ENCODE measurements at places on chromosomes 4 and X.

- no peak for DNase-seq
Measured at GRCh38 chrX:7069556-7069955, 78.0 kb upstream of the STS start.

DNA sequence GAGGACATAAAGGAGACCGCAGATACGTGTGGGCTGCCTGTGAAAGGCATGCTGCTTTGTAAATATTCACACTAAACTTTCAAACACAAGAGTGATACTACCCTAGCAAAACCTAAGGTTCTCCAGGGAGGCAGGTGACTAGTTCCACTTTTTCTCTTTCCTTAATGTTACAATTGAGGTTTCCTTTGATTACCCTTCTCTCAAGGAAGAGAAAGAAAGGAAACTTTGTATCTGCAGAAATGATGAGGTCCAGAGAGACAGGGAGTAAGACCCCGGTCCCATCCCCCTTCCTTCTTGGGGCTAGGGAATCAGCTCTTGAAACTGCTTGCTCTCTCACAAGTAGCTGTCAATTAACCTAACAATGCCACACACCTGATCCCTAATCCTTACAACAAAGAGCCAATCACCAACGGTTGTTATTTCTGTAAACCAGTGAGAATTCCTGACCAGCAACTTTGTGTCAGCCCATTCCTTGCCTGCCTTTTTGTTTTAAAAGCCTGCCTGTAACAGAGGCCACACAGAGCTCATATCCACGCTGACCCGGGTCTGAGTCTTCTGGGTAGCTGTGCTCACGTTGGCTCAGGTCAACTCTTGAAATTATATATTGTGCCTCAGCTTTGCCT is 754.8 kb upstream of the FRG1 start:
- no peak for DNase-seq

DNA sequence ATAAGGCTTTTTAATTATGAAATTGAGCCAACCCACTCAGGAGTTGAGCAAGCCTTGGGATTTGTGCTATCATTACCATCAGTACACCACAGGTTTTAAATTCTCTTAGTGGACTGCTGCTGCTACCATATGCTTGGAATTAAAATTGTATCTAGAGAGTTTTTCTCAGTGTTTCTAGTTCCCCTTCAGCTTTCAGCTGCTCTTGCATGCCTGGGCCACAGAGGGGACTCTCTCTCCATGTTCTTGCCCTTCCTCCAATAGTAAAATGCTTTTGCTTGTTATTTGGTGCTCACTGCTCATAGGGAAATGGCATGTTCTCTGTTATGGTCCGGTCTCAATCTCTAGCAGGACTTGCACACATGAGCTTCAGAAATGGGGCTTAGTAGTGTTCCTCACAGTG is 101.9 kb downstream of the IGSF1 start:
- DNase-seq = no peak

DNA sequence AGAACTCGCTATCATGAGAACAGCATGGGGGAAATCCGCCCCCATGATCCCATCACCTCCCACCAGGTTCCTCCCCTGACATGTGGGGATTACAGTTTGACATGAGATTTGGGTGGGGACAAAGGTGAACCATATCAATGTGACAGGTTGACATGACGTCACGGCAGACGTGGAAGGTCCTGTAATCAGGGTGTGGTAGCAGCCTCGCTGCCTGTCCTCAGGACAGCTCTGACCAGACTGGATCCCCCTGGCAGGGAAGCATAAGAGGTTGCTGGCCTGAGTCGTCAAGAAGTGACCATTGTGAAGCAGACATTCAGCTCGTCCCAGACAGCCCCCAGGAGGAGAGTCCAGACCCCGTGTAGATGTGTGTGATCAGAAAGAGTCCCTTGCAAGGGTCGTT is 104.6 kb downstream of the TNIP2 start:
- DNase-seq = no peak

DNA sequence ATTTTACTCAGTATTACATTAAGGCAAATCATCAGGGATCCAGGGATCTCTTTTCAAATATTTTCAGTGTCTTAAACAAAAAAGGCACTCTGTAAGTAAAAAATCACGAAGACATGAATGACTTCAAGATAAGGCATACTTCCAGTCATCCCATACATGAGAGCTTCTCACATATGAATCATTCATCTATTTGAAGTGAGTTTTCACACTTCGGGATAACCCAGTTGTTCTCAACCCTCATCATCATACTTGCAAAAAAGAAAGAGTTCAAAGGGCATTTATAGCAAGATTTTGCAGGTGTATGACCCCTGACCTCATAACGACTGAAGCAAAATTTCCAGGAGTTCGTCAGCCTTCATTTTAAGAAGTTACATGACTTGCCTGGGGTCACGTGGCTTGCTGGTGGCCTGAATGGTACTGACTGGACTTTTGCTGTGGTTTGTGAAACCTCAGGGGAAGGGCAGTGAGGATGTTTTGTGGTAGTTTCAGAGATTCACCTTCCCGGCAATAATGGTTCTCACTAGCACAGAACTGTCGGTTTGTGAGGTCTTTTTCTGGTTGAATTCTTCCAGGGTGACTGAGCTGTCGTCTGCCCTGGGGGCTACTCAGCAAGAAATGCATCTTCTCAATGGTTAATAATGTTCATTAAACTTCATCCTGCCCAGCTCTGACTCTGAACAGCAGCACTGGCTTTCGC is 115.8 kb upstream of the SHISA3 start:
- DNase-seq = no peak

DNA sequence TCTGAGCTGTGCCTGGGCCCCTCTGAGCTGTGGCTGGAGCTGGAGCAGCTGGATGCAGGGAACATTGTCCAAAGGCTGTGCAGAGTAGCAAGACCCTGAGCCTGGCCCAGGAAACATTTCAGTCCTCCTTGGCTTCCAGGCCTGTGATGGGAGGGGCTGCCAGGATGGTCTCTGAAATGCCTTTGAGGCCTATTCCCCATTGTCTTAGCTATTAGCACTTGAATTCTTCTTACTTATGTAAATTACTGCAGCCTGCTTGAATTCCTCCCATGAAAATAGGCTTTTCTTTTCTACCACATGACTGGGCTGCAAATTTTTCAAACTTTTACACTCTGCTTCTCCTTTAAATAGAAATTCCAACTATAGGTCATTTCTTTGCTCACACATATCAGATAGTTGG is 349.8 kb upstream of the KLHL4 start:
- no peak for DNase-seq

DNA sequence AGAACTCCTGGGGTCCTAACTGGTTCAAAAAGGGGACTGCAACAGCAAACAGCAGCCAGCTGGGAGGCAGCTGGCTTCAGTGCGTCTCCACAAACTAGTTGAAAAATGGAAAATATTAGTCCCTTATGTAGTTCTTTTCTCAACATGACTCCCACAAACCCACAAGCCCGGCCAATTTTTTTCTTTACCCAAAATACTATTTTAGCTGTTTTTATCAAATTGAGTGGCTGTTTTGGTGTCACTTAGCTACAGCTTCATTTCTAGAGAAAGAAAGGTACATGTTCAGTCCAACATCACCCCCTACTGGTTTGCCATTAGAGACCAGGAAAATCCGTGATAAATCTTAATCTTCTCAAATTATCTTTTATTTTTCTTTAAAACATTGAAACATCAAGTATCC is 97.2 kb downstream of the GUCY2F start:
- no peak for DNase-seq

DNA sequence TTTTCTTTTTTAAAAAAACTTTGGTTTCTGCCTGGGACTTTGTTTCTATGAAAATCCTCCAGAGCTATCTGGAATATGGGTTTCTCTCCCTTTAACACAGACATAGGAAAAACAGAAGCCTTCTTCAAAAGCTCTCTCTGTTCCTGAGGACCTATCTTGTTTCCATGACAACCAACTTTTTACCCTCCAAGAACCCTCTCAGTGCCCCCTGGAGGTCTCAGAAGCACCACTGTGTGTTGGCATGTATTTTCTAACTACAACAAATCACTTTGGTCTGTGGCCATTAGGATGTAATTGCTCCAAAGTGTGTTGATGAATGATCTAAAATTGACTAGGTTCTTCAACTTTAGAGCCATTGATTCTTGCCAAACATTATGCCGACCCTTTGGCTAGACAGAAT is 1331.6 kb downstream of the ADGRL3 start:
- no peak for DNase-seq

Data from T-helper 1 cell (primary cell).